Posterior vena cava (tissue), 2 donors: ENCODE measurements at places on chromosomes 1 and 21. TPM values are rescaled to one million over a fixed set of nuclear protein-coding genes. Genes with fewer than 3 reads are reported as not detected.

DNA sequence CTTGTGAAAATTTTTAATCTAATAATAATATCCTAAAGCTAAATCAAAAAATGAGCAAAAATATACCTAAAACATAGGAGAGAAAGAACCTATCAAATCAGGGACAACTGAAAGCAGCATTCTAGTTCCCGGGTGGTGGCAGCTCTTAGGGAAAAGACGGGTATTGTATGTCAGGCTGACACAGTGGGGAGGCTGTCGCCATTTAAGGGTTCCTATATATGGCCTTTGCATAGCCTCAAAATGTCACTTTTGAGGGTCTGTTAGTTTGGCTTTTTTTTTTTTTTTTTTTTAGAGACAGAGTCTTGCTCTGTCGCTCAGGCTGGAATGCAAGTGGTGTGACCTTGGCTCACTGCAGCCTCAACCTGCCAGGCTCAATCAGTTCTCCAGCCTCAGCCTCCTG is 6.0 kb downstream of the CLSTN1 start:
- DNase-seq, result no peak

The TSPAN1 gene
- 1.6 TPM for total RNA-seq

GRCh38 chr1:180482425-180483275 is 19.7 kb downstream of the ACBD6 start:
- no peak for DNase-seq

DNA sequence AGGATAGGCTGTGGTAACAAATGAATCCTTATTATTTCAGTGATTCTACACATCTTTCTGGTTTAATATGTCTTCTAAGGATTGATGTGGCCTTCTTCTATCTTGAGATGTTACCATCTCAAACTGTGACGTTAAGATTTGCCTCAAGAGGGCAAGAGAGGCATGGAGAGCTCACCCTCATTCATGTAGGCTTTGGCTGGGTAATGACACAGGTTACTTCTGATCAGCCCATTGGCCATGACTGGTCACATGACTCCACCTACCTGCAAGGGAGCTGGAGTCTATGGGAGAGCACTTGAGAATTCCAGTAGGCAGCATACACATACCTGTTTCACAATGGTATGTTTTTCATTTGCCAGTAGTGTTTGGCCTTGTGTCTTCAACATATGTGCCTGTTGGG is 30.0 kb downstream of the CACHD1 start:
- DNase-seq, result no peak

- DNase-seq, result peak; percentile 37
Observed at GRCh38 chr1:49297783-49298182, 521.1 kb upstream of the BEND5 start.

DNA sequence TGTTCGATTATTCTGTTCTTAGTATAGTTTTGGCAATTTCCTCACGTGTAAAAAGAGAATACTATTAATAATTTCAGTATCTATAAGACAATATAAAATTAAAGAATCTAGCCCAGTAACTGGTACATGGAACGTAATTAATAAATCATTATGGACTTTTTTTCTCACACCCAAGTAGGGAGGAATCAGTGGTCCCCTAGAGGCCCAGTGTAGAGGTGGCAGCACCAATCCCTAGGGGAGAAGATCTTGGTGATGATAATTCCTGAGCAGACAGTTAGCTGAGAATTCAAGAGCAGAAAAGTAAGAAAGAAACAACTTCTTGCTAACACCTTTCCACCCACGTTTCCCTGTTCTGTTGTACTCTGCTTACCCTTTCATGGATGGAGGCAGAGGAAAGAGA is 19.7 kb upstream of the SELE start:
- no peak for DNase-seq

DNA sequence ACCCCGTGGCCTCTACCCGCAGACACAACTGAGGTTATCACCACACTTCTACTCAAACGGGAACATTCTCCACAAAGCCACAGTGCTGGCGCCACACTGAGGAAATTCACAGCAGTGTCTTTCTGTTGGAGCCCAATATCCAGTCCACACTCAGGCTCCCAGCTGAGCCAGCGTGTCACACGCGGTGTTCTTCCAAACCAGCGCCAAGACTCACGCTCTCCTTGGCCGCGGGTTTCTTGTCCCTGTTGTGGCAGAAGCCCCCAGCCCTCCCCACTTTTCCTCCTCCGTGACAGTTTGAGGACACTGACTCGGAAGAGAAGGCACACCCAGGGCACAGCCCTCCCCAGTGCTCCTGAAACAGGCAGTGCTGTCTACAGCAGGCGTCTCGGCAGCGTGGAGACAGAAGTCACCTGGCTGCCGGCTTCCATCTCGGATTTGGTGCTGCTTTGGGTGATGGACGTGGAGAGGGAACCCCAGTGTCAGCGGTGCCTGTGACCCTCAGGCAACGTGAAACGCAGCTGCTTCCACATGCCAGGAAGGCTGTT is 35.4 kb upstream of the AGPAT3 start:
- peak; percentile 74 for DNase-seq

The SLC16A4 gene
- total RNA-seq, result 8.6 TPM

GRCh38 chr1:231213831-231214573 is 27.0 kb upstream of the GNPAT start:
- DNase-seq, result no peak

- DNase-seq, result no peak
Observed at GRCh38 chr1:36122062-36123030, 2.7 kb downstream of the COL8A2 start.

The S100A4 gene
- 286 TPM for total RNA-seq

DNA sequence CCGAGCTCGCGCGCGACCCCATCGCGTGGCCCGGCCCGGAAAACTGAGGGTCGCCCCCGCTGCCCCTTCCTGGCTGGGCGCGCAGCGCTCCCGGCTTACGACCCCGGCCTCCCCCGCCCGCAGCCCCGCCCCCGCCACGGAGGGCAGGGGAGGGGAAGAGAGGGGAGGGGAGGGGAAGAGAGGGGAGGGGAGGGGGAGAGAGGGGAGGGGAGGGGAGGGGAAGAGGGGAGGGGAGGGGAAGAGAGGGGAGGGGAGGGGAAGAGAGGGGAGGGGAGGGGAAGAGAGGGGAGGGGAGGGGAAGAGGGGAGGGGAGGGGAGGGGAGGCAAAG is 6.7 kb upstream of the ANKRD65 start:
- no peak for DNase-seq

GRCh38 chr1:222523852-222524251 is 24.1 kb downstream of the HHIPL2 start:
- no peak for DNase-seq

DNA sequence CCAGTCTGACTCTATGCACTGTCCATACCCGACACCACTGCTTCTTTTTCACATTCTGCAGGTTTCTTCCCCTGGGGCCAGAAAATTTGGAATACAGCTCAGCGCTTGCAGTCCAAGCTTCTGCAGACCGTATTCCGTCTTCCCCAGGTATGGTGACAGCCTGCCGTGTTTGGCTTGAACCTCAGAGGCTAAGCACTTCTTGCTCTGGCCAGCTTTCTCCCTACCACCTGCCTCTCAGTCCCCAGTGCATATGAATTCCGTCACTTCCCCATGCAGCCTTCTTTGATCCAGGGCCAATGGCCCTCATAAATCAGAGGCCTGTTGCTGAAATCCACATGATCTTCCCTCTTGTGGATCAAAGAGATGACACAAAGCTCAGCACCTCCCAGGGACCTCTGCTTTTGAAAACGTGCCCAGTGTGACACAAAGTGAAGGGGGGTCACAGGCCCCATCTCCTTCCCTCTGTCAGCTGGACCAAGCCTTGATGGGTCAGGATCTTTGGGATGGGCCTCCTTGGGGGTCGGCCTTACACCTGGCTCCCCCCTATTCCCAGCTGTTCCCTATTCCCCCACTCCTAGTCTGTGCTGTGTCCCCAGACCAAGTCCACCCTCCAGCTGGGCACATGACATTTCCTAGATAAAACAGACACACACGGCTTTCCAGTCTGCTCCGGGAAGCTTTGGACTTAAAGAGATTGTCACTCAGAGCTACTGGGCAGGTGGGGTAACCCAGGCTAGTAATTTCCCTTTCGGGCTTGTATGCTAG is 66.6 kb downstream of the HMGB4 start:
- no peak for DNase-seq

The CATSPERE gene
- 1.5 TPM for total RNA-seq

DNA sequence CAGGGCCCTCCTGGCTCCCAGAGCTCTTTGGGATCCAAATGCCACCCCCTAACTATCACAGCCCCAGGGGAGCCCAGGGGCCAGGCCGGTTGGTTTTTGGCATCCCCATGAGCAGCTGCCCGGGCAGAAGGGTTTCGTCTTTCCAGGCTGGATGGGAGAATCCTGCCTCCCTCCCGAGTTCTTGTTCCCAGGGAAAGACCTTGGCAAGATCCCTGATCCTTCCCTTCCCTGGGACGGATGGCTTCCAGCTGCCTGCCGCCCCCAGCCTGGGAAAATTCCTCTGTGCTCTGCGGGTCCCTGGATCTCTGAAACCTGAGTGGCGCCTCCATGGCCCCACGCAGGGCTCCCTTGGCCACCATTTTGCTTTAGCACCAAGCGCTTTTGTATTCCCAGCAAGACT is 55.6 kb downstream of the TAS1R2 start:
- DNase-seq, result no peak

The DIRAS3 gene
- total RNA-seq, result 1.6 TPM

The TADA1 gene
- total RNA-seq, result 8.7 TPM

- DNase-seq, result peak; percentile 85
Observed at GRCh38 chr1:15833069-15833679, 14.3 kb upstream of the SPEN start.

The SIPA1L2 gene
- 14.1 TPM for total RNA-seq

The TNNI3K gene
- 5.2 TPM for total RNA-seq

The SPATA17 gene
- total RNA-seq, result 0.48 TPM

DNA sequence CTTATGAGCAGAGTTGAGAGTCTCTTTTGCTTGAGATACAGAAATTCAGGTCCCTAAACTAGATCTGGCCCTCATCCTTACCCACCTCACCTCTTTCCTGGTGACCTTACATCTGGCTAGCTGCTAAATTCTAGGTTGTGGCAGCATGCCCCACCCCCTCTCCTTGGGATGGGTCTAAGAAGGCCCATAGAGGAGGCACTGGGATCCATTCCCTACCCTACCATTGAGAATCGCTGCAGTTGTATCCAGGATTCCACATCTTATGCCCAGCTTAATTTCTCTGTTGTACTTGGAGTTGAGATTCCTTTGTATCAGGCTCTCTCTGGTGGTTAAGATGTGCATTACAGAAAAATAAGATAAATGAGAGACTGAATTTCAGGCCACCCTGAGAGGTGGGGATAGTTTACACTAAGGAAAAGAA is 9.5 kb upstream of the TMEM39B start:
- no peak for DNase-seq

The CFAP74 gene
- total RNA-seq, result not detected
